ENCODE measurements at places on chromosomes 5 and 9. TPM values are rescaled to one million over a fixed set of nuclear protein-coding genes. Genes with fewer than 3 reads are reported as not detected.

ZNF189 gene
- 9.3 TPM for total RNA-seq

FUT7 gene
- total RNA-seq: 0.05 TPM

SPINK5 gene
- total RNA-seq: not detected

SH2D3C gene
- 0.06 TPM for total RNA-seq

Data from A549 treated with dexamethasone at 1 μM for 4 hours (cell line).